ENCODE measurements at places on chromosomes 1 and 21.

DNA sequence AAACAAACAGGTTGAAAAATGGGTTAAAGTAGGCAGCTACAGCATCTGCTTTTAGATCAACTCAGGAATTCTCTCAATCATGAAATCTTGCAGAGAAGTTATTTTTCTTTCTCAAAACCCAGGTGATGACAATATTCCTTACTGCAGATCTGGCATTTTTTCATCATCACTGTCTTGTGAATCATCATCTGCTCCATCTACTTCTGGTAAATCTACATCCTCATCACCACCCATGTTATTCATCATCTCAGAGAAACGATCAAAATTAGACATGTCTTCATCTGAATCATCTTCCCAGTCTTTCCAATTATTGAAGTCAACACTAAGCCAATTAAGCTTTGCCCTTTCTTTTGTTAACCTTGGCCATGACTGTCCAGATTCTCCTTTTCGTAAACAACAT is 21.8 kb downstream of the GBP2 start:
- no peak overlapping the region for H3K27ac ChIP-seq
- H3K4me3 ChIP-seq, result no peak overlapping the region
- no peaks in the 10 kb centered on the region for H3K27me3 ChIP-seq
- DNase-seq, result no peak
- H3K36me3 ChIP-seq, result peaks cover 49% of the 10 kb centered on the region

DNA sequence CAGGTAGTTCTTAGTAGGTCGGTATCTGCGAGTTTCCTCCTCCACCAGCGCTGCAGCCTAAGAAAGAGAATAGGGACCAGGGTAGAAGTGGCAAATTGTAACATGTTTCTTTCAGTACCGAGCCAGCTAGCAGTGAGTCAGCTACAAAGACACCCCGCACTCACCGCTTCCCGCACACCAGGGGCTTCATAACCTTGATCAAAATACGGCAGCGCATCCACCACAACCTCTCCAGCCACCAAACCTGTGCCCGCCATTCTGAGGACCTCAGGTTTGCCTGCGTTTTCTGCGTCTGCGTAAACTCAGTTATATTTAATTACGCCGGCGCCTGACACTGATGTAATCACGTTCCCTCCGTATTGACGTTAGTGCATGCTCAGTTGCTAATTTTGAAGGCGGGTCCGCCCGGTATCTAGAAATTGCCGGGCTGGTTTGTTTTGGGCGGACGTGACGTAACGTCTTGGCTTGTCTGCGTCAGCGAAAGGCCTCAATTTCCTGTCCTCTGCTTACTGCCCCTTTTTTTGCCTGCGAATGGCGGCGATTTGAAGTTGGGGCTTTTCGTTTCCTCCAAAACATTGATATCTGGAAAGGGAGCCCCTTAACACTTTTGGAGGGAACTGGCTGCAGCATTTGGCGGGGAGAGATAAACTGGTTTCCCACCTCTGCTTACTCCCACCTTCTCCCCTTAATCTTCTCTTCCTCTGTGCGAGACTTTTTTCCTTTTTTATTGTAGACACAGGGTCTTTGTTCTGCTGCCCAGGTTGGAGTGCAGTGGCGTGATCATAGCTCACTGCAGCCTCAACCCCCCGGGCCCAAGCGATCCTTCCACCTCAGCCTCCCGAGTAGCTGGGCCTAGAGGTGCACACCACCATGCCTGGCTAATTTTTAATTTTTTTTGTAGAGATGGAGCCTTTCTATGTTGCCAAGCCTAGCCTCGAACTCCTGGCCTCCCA is at the start of gene BCAS2:
Gene BCAS2 (minus strand): TSS at position 281 of the 953 bp plus-strand sequence. CDS start 24 bp downstream, at position 257.
- H3K27ac ChIP-seq, result peak within 1 kb of the TSS; percentile 94
- H3K36me3 ChIP-seq, result no peaks in the 10 kb centered on the region
- peaks cover 7% of the 10 kb centered on the region for H3K4me1 ChIP-seq
- peak; percentile 96 for DNase-seq
- no peaks in the 10 kb centered on the region for H3K27me3 ChIP-seq

GRCh38 chr1:66752000-66752592 is at the start of gene DYNLT5:
DYNLT5 (plus strand) TSS chr1:66752459; CDS start chr1:66754659, 2,200 bp downstream.
- peaks cover 7% of the 10 kb centered on the region for H3K4me1 ChIP-seq
- DNase-seq, result no peak
- H3K36me3 ChIP-seq, result no peaks in the 10 kb centered on the region
- peak within 1 kb of the TSS; percentile 69 for H3K4me3 ChIP-seq
- peaks cover 24% of the 10 kb centered on the region for H3K27me3 ChIP-seq

- no peaks in the 10 kb centered on the region for H3K4me1 ChIP-seq
- no peaks in the 10 kb centered on the region for H3K36me3 ChIP-seq
- H3K27me3 ChIP-seq, result no peaks in the 10 kb centered on the region
Observed at GRCh38 chr1:235730007-235730406, 80.4 kb upstream of the GNG4 start.

DNA sequence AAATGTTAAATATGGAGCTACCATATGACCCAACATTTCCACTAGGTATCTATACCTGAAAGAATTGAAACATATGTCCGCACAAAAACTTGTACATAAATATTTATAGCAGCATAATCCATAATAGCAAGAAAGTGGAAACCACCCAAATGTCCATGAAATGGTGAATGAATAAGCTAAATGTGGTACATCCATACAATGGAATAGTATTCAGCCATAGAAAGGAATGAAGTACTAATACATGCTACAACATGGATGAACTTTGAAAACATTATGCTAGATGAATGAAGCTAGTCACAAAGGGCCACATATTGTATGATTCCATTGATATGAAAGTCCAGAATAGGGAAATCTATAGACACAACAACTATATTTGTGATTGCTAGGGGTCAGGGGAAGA is 20.0 kb upstream of the BLACAT1 start:
- no peaks in the 10 kb centered on the region for H3K27me3 ChIP-seq
- H3K36me3 ChIP-seq, result no peaks in the 10 kb centered on the region
- DNase-seq, result no peak
- H3K27ac ChIP-seq, result no peak overlapping the region
- no peak overlapping the region for H3K4me3 ChIP-seq

DNA sequence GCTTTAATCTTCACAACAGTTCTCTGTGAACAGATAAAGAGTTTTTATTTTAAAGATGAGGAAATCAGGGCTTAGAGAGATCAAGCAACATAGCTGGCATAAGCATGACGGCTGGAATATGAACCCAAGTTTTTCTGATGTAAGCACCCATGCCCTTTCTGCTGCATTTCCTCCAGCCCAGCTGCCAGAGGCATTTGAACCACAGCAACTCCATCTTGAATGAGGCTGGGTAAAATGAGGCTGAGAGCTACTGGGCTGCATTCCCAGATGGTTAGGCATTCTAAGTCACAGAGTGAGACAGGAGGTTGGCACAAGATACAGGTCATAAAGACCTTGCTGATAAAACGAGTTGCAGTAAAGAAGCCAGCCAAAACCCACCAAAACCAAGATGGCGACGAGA is 90.0 kb downstream of the WDR64 start:
- no peak overlapping the region for H3K4me3 ChIP-seq
- H3K27ac ChIP-seq, result no peak overlapping the region
- no peaks in the 10 kb centered on the region for H3K27me3 ChIP-seq

DNA sequence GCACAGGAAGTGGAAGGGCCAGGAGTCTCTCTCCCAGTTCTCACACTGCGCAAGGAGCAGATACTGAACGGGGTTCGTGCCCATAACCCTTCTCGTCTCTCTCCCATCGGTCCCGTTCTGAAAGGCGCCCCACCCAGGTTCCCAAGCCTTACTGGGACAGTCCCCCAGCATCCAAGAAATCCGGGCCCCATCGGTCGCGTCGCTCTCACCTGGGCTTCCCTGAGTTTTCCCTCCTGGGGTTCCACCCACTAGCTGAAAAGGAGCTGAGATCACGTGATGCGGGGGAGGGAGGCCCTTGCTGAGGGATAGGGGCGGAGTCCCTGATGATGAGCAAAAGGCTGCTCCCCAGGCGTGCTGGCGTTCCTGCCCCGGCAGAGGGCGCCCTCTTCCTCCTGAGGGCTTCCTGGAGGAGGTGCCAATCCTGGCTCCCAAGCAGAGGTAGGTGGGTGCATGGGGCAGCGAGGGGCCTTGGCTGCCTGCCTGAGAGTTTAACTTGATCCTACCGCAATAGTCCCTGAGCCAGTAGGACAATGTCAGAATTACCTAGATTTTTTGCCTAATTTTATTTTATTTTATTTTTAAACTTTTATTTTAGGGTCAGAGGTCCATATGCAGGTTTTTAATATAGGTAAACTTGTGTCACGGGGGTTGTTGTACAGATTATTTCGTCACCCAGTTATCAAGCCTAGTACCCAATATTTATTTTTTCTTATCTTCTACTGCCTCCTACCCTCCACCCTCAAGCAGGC is at the start of gene SPOCD1:
Gene SPOCD1 (minus strand): TSS at position 271 of the 749 bp plus-strand sequence. CDS start 689 bp downstream, outside the sequence.
- H3K27ac ChIP-seq, result peak within 1 kb of the TSS; percentile 7
- no peak within 1 kb of the TSS for H3K4me3 ChIP-seq
- H3K4me1 ChIP-seq, result no peaks in the 10 kb centered on the region
- no peaks in the 10 kb centered on the region for H3K27me3 ChIP-seq
- H3K36me3 ChIP-seq, result no peaks in the 10 kb centered on the region
- peak; percentile 73 for DNase-seq

DNA sequence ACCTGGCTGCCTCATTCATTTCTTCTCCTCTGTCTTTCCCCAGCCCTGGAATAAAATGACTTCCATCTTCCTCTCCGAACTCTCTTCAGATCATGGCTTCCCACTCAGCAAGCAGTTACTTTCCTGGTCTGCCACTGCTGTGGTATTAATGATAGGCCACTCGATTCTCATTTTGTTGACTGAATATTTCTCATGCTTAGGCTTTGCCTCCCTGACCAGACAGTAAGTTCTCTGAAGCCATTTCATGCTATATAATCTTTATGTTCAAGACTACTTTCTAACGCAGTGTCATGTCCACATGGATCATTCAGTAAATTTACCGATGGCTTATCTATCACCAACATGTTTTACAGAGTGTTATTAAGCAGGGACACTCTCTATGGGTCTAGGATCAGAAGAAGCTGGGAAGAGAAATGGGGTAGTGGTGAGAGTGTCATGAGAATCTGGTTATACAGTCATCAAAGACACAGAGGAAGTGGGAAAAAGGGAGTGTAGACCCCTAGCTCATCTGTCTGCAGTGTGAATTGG is 20.6 kb downstream of the RUNX1 start:
- DNase-seq, result no peak
- H3K4me3 ChIP-seq, result no peak overlapping the region
- H3K27ac ChIP-seq, result peak overlapping the region; percentile 89
- peaks cover 68% of the 10 kb centered on the region for H3K4me1 ChIP-seq
- H3K27me3 ChIP-seq, result no peaks in the 10 kb centered on the region

DNA sequence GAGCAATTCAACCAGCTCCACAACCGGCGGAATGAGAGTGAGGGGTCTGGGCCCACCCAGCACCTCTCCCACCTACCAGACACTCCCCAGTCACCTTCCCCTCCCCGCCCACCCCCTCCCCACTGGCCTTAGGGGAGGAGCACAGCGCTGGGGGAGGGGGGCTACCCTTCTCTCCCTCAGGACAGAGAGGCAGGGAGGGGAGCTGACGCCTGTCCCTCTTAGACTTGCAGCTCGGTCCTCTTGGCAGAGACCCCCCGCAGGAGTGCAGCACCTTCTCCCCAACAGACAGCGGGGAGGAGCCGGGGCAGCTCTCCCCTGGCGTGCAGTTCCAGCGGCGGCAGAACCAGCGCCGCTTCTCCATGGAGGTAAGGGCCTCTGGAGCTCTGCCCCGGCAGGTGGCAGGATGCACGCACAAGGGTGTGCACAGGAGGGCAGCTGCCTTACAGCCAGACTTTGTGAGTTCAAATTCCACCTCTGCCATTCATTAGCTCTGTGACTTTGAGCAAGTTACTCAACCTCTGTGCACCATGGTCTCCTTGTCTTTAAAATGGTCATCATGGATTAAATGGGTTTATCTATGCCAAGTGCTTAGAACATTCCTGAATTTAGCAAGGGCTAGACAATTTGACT is 18.9 kb downstream of the CDK18 start:
- no peaks in the 10 kb centered on the region for H3K4me1 ChIP-seq
- no peak overlapping the region for H3K4me3 ChIP-seq
- no peaks in the 10 kb centered on the region for H3K36me3 ChIP-seq
- peaks cover 21% of the 10 kb centered on the region for H3K27me3 ChIP-seq
- no peak for DNase-seq

DNA sequence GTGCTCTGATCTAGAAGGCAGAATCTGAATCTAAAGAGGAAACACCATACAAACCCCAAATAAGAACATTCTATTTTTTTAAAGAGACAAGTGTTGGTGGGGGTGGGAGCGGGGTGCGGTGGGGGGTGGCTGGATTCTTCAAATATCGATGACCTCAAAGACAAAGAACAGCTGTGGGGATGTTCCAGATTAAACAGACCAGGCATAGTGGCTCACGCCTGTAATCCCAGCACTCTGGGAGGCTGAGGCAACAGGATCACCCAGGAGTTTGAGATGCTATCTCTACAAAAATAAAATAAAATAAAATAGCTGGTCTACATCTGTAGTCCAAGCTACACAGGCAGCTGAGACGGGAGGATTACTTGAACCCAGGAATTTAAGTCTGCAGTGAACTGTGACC is 5.0 kb downstream of the ATP1A4 start:
- no peak for DNase-seq
- no peaks in the 10 kb centered on the region for H3K4me1 ChIP-seq
- H3K27ac ChIP-seq, result no peak overlapping the region
- H3K36me3 ChIP-seq, result no peaks in the 10 kb centered on the region
- H3K4me3 ChIP-seq, result no peak overlapping the region

- peaks cover 3% of the 10 kb centered on the region for H3K36me3 ChIP-seq
- no peak overlapping the region for H3K27ac ChIP-seq
- H3K4me1 ChIP-seq, result no peaks in the 10 kb centered on the region
- H3K27me3 ChIP-seq, result no peaks in the 10 kb centered on the region
- no peak for DNase-seq
- H3K4me3 ChIP-seq, result no peak overlapping the region
Observed at GRCh38 chr1:51740652-51741051, 123.8 kb downstream of the OSBPL9 start.

GRCh38 chr1:233394860-233395717 is 67.6 kb downstream of the MAP3K21 start:
- no peak overlapping the region for H3K27ac ChIP-seq
- no peak overlapping the region for H3K4me3 ChIP-seq
- H3K36me3 ChIP-seq, result no peaks in the 10 kb centered on the region

DNA sequence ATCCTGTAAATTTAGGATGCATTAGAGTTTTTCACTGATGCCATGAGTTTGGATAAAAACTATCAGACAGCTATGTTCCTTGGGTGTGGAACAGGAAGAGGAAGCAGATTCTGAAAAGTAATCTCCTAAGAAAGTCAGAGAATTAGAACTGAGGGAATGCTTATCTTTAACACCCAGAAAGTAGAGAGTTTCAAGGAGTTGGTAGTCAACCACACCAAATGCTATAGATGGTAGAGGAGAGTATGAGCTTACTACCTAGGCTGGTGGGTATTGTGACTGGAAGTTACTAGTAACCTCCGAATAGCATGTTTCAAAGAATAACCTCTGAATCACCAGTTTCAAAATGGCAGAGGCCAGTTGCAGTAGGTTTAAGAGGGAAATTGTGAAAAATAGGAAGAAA is 288.0 kb downstream of the HMCN1 start:
- H3K27me3 ChIP-seq, result no peaks in the 10 kb centered on the region
- H3K4me1 ChIP-seq, result no peaks in the 10 kb centered on the region
- DNase-seq, result no peak
- H3K36me3 ChIP-seq, result no peaks in the 10 kb centered on the region

DNA sequence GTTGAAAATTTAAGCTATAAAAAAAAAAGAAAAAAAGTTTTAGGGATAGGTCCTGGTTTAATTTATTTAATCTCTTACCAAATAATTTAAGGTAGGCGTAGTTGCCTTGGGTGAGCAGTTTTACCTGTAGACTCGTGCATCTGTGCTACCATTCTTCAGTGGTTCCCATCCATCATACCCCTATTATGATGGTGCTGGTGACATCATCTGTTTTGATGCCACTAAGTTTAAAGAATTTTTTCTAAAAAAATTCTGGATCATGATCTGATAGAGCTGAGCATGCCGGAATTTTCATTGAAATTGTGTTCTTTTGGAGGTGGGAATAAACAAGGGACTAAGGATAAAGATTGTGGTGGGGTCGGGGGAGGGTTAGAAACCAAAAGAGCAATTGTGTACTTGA is 15.7 kb downstream of the LAMC1 start:
- no peak for DNase-seq
- H3K27me3 ChIP-seq, result peaks cover 25% of the 10 kb centered on the region
- H3K4me1 ChIP-seq, result no peaks in the 10 kb centered on the region
- H3K36me3 ChIP-seq, result no peaks in the 10 kb centered on the region
- no peak overlapping the region for H3K27ac ChIP-seq

Measured in T-cell (primary cell).